H4 (cell line): ENCODE measurements at places on chromosomes 4 and X. TPM values are rescaled to one million over a fixed set of nuclear protein-coding genes. Genes with fewer than 3 reads are reported as not detected.

- DNase-seq: no peak
Measured at GRCh38 chr4:134499074-134499473, 297.5 kb upstream of the PABPC4L start.

DNA sequence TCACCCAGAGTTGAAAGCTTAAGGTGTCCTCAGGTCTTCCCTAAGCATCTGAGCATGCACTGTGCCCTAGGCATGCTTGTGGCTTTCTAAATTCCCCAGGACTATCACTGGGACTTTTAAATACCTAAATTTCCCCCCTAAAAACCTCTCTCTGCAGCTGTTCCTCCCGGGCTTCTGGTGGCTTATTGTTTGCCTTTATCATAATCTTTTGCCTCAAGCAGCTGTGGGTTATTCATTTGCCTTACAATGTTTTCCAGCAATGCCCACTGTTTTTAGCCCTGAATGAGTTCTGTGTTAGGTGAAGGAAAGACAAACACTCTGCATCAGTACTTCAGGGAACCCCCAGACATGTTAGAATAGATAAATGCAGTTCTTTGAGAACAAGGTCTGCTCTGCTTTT, 455.0 kb downstream of the ZIC3 start:
- no peak for DNase-seq

DNA sequence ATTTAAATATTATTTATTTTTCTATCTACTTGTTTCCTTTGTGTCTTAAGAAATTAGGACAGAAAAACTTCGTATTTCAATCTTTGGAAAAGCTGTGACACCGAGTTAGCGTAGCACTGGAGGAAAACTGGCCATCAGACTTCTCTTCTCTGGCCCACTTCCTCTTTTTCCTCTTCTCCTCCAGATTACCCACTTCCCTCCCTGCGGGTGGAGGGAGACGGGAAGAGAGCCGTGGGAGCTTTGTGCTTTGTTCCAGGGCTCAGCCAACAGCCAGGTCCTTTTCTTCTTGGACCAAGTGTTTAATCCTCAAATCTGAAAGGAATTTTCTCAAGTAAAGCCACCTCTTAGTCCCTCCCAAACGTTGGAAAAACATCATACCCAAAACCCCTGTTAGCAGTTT, 29.7 kb downstream of the OFD1 start:
- DNase-seq: no peak

Gene RXFP1
- total RNA-seq: not detected in 2 replicates

DNA sequence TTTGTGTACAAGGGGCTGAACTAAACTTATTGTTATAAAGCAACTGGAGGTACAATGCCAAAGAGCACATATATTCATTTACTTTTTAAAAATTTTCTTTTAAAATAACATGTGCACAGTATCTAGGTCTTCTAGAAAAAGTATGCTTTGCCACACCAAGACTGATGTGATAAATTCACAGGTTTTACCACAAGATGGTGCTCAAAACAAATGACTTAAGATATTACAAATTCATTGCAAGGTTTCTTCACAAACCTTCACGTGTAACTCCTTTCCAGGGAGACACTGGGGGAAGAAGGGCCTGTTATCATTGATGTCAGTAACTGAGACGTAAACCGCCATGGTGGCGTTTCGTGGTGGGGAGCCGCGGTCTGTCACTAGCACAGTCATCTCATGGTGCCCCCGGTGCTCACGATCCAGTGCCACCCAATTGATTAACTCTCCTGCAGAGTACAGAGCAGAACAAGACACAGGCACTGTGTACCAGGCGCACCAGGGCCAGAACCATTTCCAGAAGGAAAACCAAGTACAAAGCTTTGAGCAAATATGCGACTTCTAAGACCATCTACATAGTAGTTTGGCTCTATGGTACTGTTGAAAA, 162.2 kb downstream of the DCHS2 start:
- DNase-seq: peak; percentile 44

GRCh38 chr4:55912249-55912648, 36.5 kb upstream of the CEP135 start:
- DNase-seq: no peak

DNA sequence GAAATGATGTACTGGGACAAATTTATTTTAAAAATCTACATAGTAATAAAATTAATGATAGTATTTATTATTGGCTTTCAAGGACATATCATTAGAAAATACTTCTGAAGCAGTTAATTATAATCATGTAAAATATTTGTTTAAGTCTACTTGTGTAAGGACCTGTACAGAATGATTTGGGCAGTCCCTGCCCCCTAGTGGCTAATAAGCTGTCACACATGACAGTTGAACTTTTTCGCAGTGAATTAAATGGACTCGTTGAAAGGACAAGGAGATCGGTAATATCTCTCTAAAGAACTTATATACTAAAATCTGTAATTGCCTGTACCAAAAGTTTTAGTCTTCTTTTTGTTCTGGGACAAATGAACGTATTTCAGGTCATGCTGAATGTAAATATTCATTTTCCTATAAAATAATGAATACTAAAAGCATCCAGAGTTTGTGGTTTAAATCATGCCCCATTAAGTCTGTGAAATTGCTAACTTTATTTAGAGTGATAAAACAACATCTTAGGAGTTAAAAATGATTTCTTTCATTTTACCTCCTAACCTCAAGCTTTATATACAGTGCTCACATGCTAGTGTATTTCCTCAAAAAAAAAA, 13.6 kb downstream of the EXOC1 start:
- DNase-seq: peak; percentile 67

Gene CLCN4
- total RNA-seq: 6.9 TPM in 2 replicates

DNA sequence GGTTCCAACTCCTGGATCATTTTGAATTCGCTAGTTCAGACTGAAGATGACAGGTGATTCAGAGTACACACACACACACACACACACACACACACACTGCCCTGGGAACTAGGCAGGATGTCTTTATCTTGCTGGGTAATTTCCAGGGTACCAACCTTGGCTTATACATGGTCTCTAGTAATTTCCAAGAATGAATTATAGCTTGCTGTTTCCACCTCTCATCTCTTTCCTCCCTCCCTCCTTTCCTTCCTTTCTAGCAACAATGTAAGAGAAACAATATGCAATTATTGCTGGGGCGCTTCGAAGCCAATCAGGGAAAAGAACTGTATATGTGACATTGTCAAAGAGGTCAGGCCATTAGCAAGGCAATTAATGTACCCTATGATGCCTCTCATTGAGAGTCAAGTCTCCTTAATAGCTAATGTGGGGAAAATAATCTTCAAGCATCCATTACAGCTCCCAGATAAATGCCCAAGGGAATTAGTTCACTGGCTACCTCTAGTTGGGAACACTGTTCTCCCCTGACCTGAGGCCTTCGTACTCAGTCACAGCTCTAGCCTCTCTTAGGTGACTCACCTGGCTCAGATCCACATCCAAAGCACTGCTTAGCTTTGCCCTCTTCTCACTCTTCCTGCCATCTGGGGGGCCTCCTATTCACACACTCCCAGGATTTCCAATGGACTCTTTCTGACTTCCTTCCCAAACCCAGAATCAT, 311.5 kb downstream of the PPP1R2C start:
- DNase-seq: peak; percentile 4

GRCh38 chr4:14917298-14917633, 85.0 kb upstream of the CPEB2 start:
- DNase-seq: no peak

GRCh38 chr4:137531986-137532868, at the start of gene PCDH18:
PCDH18 (minus strand) TSS chr4:137532494; CDS start chr4:137532088, 406 bp downstream.
- peak; percentile 95 for DNase-seq

GRCh38 chr4:36740796-36741310, 459.4 kb downstream of the DTHD1 start:
- DNase-seq: no peak

DNA sequence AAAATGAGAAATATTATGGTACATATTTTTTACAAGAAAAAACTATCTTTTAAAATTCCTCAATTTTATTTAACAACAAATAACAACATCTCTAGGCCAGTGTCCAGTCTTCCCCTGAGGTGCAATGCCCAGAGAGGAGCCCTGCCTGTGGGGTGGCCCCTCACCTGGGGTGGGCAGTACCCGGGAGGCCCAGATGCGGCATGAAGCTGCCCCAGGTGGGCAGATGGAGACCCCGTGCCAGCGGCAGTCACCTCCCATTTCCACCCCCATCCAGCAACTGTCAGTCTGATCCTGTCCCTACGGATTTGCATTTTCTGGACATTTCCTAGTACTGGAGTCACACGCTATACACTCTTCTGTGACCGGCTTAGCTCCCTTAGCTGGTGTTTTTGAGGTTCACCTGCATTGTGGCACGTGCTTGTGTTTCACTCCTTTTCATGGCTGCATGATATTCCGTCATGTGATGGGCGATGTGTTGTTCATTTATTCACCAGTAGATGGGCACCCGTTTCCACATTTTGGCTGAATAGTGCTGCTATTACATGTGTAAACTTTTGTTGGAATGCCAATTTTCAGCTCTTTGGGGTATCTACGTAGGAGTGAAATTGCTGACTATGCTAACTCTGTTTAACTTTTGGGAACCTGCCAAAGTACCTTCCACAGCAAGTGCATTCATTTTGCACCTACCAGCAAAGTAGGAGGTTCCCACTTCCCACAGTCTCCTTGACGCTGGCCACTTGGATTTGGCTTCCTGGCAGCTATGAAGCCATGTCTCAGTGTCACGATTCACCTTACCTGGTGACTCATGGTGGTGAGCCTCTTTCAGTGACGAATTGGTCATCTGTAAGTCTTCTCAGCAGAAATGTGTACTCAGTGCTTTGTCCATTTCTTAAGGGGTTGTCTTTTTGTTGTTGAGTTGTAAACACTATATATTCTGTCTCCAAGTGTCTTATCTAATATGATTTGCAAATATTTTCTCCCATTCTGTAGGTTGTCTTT, 11.7 kb upstream of the MAEA start:
- no peak for DNase-seq

DNA sequence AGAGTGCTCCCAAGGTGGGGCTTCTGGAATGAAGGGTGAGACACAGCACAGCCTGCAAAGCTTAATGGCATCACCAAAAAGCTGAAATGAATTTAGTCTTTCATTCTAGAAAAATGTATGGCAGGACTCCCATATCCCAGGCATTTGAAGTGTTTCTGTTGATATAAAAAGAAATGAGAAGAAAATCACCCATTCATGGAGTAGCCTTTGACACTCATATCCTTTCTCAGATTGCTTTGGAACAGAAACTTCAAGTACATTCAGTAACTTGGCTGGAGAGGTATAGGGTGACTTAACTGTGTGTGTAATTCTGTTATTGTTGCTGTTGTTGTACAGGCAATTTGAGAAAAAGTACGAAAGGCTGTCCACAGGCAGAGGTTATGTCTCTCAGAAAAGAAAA, 35.3 kb downstream of the C4orf54 start:
- no peak for DNase-seq

DNA sequence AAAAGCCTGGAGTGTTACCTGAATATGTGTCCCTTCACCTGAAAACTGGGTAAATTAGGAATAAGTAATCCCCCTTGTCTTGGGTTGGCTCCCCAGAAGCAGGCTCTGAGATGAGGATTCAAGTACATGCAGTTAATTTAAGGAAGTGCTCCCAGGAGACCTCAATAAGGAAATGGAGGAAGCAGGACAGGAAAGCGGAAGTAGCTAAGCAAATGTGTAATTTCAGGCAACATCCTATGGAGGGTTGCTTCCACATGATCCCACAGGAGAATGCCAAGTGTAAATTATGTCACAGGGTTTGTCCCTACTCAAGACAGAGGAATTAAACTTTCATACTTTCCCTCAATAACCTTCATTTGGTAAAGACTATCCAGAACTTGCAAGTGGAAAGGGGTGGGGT, 48.1 kb upstream of the ARHGEF6 start:
- DNase-seq: no peak

Gene TSPAN6
- 44.1 and 53.5 TPM in 2 replicates for total RNA-seq

Gene SOX3
- not detected in 2 replicates for total RNA-seq

DNA sequence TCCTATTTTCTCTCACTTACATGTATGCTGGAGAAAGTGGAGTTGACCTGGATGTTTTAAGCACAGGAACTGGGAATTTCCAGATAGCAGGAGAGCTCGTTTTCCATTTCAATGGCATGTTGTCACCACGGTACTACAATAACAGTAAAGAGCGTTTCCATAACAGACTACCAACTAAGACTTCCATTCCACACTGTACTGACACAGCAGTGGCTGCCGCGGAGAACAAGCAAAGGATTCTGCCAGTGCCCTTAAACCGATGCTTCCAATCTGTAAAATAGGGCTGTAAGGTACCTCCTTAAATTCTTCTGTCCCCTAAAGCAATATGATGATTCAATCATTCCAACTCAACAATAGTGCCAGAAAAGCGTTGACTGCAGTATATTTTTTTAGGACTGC, 143.9 kb downstream of the KLHL13 start:
- DNase-seq: peak; percentile 6

DNA sequence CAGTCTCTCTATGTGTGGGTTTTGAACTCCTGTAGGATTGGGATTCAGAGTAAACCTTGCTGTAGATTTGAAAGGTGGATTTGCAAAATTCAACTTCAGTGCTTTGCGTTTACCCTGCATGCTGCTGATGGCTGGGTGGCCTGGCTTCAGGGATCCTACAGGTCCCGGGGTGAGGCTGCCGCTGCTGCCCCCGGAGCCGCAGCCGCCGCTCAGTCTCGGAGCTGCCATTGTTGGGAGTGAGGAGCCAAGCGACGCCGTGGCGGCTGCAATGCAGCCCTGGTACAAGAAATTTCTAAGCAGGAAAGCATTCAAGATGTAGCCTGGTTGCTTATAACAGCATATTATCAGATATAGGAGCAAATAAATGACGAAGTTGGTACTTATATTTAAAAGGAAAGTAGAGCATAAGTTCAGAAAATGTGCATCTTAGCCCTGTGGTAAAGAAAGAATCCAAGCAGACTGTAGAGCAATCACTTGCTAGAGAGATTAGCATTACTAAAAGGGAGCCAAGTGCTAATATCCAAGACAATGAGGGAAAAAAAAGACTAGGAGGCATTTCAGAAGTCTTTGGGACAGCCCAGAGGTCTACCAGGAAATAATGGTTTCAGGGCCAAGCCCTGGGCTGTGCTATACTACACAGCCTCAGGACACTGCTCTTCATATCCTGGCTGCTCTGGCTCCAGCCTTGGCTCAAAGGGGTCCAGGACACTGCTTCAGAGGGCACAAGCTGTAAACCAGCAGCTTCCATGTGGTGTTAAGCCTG, 36.9 kb upstream of the CHIC1 start:
- DNase-seq: no peak
